ENCODE measurements at places on chromosomes 5 and 9. TPM values are rescaled to one million over a fixed set of nuclear protein-coding genes. Genes with fewer than 3 reads are reported as not detected.

DNA sequence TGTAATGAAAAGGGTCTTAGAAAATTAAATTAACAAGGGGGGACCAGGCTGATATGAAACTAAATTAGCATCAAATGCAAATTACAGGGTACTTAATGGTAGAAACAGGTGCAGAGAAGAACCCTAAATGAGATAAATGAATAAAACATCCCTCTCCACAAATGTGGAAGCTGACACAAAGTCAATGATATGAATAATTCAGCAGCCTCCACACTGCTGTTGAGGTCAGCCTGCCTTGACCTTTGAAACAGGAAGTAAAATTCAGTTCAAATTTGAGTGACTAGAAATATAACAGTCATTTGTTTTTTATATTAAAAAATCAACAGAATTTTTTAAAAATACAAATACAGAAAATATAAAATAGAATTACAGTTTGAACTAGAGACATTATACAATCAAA, 40.0 kb downstream of the EBF1 start:
- no peak for DNase-seq

GRCh38 chr5:38783011-38783561, 62.7 kb upstream of the OSMR start:
- DNase-seq: peak; percentile 37

DNA sequence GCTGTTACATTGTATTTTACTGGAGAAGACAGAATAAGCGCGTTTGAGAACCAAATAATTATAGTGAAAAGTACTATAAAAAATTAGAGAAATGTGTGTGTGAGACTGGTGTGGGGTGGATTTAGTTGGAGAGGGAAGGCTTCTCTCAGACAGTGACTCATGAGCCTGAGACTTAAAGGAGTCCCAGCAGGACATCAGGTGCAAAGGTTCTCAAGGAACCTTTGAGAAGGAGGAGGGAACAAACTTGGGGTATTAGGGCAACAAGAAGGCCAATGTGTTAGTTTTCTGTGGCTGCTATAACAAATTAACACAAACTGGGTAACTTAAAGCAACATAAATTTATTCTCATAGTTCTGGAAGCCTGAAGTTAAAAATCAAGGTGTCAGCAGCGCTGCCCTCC, 4.9 kb downstream of the DDX4 start:
- DNase-seq: no peak

DNA sequence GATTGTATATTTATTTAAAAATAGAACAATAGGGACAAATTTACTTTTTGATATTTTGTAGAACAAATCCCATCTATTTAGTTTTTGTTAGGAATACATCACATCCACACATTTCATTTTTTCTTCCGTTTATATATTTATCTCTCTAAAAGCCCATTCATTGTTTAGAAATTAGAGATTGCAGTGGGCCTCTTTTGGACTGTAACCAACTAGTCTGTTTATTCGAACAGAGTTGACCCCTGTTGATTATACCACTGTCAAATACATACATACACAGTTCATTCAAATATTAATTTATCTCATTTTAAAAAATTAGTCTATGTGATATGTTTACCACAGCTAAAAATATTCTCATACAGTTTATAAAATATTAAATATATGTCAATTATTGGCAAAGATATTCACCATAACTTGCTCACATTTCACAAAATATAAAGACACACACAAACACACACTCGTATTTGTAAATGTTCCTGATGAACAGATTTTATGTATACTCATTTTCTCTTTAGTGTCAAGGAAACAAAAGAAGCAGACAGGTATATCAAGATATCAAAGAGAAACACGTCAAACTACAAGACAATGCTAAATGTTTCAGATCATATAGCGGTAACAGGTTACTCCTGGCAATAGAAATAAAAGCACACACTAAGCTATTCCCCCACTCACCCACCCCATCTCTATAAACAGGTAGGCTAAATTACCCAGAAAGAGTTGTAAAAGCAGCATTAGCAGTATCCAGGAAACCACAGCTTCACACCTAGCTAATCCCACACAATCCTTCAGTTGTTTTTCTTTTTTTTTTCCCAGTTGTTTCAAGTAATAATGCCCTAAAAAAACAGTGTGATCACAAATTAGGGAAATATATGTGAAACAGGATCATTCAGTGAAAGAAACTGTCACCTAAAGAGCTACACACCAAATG, 283.9 kb downstream of the ADAMTS6 start:
- DNase-seq: no peak

DNA sequence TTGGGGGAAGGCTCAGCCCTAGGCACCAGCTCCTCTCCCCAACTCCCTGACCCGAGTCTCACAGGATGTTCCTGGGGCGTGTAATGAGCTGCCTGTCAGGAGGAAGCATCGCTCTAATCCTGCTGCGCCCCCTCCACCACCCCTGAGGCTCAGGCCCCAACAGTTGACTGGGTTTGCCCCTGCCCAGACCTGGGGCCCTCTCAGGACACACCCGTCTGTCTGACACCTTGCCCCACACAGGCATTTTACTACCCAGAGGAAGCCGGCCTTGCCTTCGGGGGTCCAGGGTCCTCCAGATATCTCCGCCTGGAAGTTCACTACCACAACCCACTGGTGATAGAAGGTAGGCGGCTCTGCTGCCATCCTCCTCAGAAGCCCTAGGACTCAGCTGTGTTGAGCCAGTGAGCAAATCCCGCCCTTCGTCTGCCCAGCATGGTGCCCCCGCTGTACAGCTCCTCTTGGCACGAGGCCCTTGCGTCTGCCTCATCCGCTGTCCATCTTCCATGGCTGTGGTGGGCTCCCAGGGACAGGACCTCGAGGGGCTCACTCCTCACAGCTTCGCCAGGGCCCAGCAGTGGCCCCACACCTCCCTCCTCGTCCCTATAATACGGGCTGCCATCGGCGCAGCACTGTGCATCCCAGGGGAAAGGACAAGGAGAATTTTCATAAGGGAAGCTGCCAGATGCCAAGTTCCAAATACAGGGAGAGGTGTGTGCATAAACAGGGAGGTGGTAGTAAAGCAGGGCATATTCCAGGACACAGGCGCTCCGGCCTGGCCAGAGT, 8.0 kb downstream of the DBH start:
- no peak for DNase-seq

GRCh38 chr9:130938184-130938651, 829 bp downstream of the FIBCD1 start:
- DNase-seq: no peak

- DNase-seq: no peak
Observed at GRCh38 chr5:74357827-74358226, 282.7 kb downstream of the ENC1 start.

GRCh38 chr5:68344447-68345111, 129.0 kb downstream of the PIK3R1 start:
- DNase-seq: no peak

DNA sequence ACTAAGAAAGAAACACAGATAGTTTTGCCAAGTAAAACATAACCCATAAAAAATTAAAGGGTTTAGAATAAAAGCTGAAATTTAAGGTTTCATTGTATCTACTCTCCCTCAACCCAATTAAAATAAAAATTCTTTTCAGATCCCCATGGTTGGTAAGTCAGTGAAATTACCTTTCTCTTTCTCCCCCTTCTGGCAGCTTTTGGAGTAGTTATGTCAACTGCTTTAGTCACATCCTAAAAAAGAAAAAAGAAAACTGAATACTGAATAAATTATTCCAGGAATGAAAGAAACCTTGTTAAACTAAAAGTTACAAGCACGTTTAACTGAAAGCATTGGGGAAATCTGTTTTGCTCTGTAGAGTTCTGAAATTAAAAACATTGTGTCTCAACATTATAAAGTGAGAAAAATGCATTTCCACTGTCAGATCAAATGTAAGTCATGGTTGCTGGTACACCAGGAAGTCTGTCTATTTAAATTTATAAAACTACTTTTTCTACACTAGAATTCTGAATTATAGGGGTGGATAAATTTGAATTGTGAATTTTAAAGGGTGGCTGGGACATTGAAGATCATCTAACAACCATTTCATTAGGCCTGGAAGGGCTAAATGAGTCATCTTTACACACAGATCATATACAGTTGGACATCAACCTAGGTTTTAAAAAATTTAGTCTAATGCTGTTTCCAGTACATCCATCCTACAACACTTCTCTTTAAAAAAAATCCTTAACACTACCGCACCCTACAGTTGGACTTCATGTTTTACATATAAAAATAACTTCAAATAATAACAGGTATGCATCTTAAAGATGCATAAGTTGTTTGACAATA, 24.7 kb downstream of the PSIP1 start:
- DNase-seq: no peak

DNA sequence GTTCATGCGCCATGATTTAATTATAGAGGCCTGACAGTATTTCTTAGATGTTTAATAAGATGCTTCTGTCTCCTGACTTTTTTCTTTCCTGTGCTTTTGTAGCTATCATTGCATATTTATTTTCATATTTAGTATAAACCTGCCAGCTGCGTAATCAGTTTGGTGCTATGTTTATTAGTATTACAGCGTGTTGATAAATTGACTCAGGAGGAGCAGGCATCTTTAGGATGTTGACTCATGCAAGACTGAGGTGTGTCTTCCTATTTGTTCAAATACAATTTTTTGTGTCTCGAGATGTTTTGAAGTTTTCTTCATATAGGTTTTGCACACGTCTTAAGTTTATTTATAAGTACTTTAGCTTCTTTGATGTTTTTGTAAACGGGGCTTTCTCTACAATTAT, 35.9 kb upstream of the EXOC3 start:
- no peak for DNase-seq

DNA sequence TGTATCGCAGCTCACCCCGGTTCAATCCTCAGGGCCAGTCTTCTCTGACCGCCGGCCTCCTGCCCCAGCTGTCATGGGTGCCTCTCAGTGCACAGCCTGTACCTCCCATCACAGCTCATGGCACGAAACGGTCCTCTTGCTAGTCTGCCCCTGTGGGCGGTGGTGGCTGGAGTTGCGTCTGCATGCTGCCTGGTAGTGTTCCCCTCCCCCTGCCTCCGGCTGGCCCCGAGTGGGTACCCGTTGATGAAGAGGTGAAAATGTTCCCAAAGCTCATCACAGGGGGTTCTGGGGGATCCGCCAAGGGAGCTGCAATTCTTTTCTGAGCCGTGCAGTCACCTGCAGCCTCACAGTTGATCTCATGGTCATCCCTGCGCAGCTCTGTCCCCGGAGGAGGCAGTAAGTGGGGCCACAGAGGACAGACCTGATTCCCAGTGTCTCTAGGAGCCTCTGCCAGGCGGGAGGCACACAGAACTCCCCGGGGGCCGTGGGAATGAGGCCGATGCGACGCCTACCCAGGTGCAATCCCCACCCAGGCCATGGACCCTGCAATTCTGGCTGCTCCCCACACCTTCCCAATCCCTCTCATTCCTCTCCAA, 34.7 kb upstream of the FIBCD1 start:
- no peak for DNase-seq

GRCh38 chr5:34923694-34924461, 5.5 kb upstream of the DNAJC21 start:
- DNase-seq: no peak

DNA sequence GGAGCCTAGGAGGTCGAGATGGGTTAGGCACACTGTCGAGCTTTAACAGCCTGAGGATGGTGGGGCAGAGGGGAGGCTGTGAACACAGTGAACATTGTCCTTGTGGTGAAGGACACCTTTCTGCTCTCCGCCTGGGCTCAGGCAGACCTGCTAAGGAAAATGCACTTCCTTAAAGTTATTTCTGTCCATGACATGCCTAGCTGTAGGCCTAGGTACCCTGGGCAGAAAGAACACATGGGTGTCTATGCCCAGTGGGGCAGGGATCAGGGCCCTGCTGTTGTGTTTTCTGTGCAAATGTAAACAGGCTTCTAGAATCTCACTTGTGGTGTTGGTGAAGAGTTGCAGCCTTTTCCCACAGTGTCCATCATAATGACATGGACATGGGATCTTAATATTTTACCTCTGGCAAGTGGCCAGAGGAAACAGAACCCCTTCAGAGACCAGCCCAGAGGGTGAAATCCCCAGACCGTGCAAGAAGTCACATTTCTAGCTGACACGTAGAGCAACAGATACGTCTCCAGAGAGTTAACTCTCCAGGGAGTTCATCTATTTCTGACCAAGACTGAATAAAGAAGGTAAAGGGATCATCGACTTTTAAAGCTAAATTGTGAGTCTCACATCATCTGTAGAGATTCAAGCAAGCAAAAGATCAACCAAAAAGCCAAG, 79.2 kb downstream of the C9orf152 start:
- DNase-seq: no peak

- DNase-seq: no peak
Observed at GRCh38 chr5:16135003-16135402, 44.6 kb downstream of the MARCHF11 start.

GRCh38 chr9:22037954-22038690, 29.0 kb upstream of the CDKN2B start:
- no peak for DNase-seq

DNA sequence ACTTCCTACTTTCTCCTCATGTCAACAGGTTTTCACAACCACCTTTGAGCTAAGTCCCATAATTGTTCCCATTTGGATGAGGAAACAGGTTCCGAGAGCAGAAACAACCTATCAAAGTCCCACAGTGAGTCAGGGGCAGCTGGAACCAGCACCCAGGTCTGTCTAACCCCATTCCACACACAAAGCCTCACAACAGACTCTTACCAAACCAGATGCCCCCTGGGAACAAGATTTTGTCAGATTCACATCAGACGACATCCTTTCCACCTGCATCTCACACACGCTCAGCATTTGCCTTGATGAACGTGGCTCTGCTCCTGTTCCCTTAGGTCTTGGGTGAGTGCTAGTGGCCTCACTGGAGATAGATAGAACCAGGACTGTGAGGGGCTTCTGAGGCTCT, 17.0 kb downstream of the SWI5 start:
- DNase-seq: no peak

DNA sequence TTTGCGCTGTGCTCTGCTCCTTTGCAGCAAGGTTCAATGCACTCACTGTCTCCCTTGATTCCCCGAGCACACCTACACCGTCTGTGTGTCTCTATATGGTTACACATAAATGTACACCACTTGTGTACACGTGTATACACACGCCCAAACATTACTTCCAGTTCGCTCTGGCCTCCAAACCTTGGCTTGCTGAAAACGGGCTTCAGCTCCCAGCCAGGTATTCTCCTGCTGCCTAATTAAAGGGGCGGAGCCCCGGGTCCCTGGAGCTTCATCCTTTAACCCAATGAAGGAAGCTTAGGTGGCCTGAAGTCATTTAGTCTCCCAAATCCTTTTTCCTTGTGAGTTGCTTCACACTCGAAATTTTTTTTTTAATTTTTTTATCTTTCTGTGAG, 4.6 kb downstream of the ISL1 start:
- no peak for DNase-seq

DNA sequence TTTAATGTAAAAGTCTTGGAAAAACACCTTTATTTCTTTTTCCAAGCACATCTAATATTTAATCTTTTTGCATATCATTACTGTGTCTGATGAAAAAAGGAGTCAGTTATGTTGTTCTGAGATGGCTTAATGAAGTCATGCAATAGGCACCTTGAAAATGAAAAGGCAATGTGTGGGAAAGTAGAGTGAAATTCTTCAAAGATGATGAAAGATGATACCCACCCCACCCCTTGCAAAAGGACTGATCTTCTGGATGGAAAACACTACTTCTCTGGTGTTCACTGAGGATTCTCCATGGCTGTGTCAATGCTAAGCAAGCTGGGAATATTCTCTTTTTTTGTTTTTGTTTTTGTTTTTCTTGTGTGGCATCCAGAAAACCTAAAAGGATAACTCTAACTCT, 47.9 kb upstream of the TRPC7 start:
- DNase-seq: no peak

GRCh38 chr5:145204743-145205142, 630.4 kb downstream of the PRELID2 start:
- no peak for DNase-seq

CDX1 gene
- total RNA-seq: 0.21 TPM

EQTN gene
- 0.74 TPM for total RNA-seq

SPINK6 gene
- not detected for total RNA-seq

PLAC8L1 gene
- total RNA-seq: not detected

NKD2 gene
- 1.3 TPM for total RNA-seq

Measured in urinary bladder (tissue), 4 donors.